Activated T-helper 1 cell treated with anti-CD3 and anti-CD28 coated beads, Interleukin-12 subunit alpha, Interleukin-12 subunit beta, Interleukin-2, Interleukin-4 antibody, amounts not matched to agents 30 ng/mL and 10 ng/mL and 1 ng/mL, durations not matched to agents 14 hours and 24 hours and 36 hours (primary cell): ENCODE measurements at places on chromosomes 6 and 20.

GRCh38 chr6:46347669-46348068, 143.6 kb downstream of the RCAN2 start:
- no peak for DNase-seq

DNA sequence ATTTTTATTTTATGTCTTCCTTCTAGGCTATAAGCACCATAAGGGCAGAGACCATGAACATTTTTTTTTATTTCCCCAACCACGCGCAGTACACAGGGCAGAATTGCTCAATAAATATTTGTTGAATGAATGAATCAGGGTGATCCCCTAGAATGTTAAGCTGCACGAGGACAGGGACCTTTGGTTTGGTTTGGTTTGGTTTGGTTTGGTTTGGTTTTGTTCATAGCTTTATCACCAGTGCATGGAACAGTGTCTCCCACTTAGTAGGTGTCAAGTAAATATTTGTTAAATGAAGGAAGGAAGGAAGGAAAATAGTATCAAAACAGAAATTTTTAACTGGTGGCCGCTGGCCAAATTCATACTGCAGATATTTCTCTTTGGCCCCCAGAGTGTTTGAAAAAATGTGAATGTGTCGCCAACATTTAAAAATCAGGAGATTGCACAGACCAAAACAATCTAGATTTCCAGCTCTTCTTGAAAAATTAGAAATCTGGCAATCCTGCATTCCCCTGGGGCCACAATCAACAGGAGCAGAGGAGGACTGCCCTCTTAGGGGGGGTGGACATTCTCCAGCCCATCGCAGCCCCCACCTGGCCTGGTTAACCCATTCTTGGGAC, 205.3 kb downstream of the EYA2 start:
- DNase-seq, result no peak

DNA sequence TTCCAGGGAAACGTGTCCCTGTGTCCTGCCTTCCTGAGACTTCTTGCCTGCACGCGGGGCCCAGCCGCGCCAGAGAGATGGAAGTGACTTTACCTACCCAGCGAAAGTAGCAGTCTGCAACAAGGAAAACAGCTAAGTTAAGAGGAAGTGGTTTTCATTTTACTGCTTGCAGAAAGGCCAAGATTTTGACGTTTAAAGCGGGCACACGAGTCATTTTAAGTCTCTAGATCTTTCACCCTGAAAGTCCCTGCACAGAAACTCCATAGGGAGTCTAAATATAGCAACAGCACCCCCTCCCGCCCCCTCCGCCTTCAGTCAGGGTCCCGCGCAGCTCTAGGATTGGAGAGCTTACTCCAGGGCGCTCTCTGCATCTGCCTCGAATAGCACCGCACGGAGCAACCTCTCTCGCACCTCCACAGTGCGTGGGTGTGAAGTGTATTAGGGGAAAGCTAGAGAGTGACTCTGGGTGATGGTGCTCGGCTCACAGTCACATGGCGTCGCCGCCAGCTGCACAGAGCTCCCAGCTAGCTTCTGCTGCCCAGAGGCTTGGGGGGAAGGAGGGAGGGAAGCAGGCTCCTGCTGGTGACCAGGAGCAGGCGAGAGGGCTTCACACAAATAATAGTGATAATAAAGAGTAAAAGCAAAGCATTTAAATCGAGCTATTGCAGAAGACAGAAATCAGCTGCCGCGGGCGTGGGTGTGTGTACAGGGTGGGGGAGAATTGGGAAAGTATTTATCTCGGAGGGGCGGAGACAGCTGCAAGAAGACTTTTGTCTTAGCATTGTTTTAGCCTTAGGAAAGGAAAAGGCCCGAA, 1.8 kb upstream of the KCNQ5 start:
- peak; percentile 61 for DNase-seq

- no peak for DNase-seq
These were observed 367.8 kb downstream of the ZFAND3 start for GRCh38 chr6:38187325-38187724.

- no peak for DNase-seq
These were observed 312.8 kb upstream of the SULF2 start for GRCh38 chr20:48098099-48098498.

DNA sequence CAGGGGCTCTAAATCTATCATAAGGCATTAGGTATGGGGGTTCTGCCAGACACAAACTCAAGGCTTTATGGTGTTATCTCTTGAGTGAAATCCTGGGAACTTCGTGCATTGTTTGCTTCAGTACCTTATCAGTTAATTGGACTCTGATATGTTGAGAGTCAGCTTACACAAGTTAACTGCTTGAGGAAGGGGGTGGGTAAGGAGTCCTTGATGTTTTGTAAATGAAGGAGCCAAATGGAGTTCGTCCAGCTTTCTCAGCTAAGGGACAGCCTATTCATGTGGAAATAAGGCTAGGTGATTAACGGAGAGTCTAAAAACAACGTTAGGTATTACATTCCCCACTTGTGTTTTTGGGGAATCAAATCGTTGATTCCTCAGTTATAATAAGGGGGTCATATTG, 157.4 kb downstream of the TRIM27 start:
- DNase-seq, result no peak

GRCh38 chr6:17161076-17161475, 59.2 kb downstream of the STMND1 start:
- no peak for DNase-seq

DNA sequence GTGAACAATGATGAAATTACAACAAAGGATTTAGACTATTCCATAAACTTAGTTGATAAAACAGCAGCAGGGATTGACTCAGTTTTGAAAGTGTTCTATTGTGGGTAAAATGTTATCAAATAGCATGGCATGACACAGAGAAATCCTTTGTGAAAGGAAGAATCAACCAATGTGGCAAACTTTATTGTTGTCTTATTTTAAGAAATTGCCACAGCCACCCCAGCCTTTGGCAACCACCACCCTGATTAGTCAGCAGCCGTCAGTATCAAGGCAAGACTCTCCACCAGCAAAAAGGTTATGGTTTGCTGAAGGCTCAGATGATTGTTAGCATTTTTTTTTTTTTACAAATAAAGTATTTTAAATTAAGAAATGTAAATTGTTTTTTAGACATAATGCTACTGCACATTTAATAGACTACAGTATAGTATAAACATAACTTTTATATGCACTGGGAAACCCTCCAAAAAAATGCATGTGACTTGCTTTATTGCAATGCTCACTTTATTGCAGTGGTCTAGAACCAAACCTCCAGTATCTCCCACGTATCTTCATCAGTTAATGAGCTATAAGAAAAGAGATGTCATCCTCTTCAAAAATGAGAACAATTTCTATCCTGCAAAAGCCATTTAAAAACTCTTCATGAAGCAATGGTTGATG, 162.7 kb downstream of the SOBP start:
- DNase-seq, result no peak

DNA sequence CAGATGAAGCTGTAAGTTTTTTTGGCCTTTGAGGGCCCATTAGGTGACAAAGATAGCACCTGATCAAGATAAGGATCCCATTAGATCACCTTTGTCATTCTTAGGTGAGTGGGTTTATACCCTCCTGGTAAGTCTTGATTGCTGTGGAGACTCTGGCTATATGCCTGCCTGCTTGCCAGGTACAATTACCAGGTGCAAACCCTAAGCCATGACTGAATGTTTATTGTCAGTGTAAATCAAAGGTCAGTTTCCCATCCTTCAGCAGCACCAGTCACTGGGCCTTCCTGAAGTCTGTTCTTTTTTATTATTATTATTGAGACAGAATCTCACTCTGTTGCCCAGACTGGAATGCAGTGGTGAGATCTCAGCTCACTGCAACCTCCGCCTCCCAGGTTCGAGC, 106.4 kb upstream of the FOXO3 start:
- DNase-seq, result no peak

- DNase-seq, result no peak
These were observed 299.1 kb upstream of the ID4 start for GRCh38 chr6:19538096-19538495.

GRCh38 chr6:158834675-158835385, 15.7 kb upstream of the EZR start:
- no peak for DNase-seq

GRCh38 chr6:35626401-35626800, 62.3 kb downstream of the FKBP5 start:
- DNase-seq, result no peak

DNA sequence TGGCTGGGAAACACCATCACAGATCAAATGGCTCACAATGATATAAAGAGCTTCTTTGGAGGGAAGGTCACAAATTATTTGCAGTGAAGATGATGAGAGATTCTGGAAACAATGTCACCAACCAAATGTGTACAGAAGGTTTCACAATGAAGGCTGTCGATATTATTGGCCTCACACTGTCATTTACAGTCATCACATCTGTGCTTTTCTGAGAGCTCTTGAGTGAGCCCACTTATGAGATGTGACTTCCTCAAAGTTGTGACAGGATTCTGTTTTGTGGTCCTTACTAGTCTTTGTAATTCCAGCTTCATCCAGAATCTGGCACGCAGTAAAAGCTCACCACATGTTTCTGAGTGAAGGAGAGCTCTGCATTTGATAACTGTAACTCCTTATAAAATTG, 133.6 kb downstream of the LMBRD1 start:
- no peak for DNase-seq

DNA sequence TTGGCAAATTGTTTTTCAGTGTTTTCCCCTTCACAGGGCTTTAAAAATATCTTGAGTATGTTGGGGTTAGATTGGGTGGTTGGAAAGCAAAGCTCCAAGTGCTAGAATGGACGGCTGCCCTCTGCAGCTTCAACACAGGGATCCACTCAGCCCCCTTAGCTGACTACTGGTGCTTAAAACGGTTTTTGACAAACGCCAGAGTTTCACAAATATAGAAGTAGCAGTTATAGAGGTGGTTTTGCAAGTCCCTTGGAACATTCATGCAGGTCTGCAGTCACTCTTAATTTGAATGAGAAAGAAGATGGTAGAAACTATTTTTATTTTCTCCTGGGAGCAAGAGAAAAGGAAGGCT, 175.9 kb downstream of the ARID1B start:
- no peak for DNase-seq

DNA sequence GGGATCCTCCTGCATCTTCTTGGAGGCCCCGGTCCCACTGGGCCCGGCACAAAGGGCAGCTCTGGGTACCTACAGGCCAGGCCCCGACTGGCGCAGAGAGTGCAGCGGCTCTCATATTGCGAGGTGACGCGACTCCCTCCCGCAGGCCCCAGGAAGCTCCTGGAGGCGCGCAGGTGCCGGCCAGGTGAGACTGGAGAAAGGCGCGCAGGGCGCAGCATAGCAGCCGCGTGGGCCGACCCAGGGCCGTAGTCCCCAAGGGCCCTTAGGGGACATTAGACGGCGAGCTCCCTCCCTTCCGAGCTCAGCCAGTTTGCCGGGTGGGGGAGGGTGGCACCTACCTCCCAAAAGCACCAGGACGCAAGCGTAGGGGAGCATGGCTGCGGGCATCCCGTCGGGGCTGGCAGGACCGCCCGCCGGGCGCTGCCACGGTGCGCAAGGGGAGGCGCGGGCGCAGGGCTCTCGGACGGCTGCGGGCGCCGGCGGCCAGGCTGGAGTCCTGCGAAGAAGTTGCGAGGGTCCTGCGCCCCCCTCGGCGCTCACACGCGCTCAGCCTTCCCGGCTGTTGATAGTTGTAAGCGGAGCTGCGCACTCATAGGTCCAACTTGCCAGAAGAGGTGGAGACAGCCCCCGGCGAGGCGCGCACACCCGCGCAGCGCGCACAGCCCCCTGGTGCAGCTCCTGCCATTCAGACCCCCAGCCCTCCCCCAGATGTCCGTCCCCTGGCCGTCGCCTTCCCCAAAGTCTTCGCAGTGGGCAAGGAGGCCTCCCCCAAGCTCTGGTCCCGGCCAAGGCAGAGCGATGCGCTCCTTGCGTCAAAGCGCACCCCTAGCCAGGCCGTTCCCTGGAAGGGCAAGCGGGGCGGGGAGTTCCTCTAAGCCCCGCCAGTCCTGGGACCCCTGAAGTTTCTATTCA, 622 bp downstream of the APCDD1L start:
- DNase-seq, result no peak

GRCh38 chr6:21502682-21503081, 90.9 kb upstream of the SOX4 start:
- no peak for DNase-seq

GRCh38 chr20:1130847-1131246, 12.4 kb downstream of the PSMF1 start:
- no peak for DNase-seq

DNA sequence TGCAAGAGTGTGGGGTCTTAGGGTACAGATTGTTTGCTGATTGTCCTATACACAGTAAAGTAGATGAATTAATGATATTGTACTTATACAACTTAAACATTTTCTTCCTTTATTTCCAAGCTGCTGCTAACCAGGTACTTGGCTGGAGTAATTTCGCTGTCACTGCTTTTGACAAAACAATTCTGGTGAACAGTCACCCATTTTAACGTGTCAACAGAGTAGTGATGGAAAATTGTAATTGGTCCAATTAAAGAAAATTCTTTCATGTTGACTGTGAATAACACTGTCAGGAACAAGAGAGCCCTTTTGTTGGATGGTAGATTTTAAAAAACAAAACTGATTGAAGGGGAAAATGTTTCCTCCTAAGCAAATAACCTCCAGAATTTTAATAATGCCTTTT, 26.4 kb upstream of the MROH8 start:
- DNase-seq, result no peak

DNA sequence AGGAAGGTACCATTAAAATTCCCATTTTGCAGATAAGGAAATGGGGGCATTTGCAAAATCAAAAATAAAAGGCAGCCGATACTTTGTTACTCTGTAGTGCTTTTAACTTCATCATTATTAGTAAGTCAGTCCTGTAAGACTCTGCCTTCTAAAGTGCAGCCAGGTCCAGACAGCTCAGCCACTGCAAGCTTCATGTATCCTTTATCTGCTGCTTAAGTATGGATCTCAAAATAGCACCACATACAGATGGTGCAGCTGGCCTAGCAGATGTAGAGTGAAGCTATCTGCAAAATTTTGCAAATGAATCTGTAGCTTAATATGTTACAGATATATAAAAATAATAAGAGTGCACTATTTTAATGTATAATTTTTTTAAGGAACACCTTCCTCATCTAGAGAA, 53.4 kb downstream of the NUS1 start:
- no peak for DNase-seq

DNA sequence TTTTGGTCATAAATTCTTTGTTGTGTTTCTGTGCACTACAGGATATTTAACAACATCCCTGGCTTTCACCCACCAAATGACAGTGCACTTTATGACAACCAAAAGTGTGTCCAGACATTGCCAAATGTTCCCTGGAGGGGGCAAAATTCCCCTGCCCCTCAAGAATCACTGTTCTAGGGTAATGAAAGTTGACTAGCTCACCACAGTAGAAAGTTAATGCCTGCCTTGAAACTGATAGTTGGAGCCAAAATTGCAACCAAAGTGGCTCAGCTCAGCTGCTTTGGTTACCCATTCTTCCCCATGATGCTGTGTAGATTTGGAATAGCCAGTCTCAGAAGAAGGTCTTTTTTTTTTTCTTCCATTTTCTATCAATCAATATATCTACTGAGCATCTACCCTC, 150.6 kb downstream of the RALGAPA2 start:
- no peak for DNase-seq

GRCh38 chr6:20669571-20670314, 135.5 kb downstream of the CDKAL1 start:
- no peak for DNase-seq

- peak; percentile 64 for DNase-seq
These were observed 483 bp downstream of the NCOA6 start for GRCh38 chr20:34824806-34825529.

- DNase-seq, result no peak
These were observed 84.2 kb upstream of the SLC22A23 start for GRCh38 chr6:3541006-3541585.

- DNase-seq, result no peak
These were observed 18.8 kb upstream of the RALGAPA2 start for GRCh38 chr20:20731000-20731944.

- no peak for DNase-seq
These were observed 195.8 kb upstream of the FUT9 start for GRCh38 chr6:95819939-95820338.

GRCh38 chr6:44558024-44558831, 170.7 kb downstream of the CDC5L start:
- DNase-seq, result no peak
